ENCODE measurements at places on chromosomes 2 and 18. TPM values are rescaled to one million over a fixed set of nuclear protein-coding genes. Genes with fewer than 3 reads are reported as not detected.
A peak's percentile ranks its signal among the peaks of the same experiment; 100 is the strongest.

- H3K36me3 ChIP-seq, result no peaks in the 10 kb centered on the region
- DNase-seq, result no peak
- no peaks in the 10 kb centered on the region for H3K4me1 ChIP-seq
- no peak overlapping the region for H3K27ac ChIP-seq
Measured at GRCh38 chr2:203656522-203657287, 49.7 kb upstream of the CD28 start.

DNA sequence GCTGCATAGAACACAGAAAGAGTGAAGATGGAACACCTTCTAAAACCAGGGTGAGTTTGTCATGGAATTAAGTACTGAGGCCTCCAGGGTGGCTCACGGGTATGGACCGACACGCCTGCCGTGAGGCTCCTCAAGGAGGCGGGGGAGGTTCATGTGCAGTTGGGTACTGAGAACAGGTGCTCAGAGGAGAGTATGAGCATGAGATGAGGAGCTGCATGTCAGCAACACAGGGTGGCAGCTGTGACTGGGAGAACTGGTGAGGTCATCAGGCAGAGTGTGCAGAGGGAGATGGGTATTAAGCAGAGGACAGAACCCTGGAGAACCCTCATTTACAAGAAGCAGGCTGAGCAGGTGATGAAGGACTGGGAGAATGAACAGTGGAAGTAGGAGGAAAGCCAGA lies 63.2 kb upstream of the KLHL29 start:
- no peaks in the 10 kb centered on the region for H3K36me3 ChIP-seq
- DNase-seq, result no peak
- H3K27me3 ChIP-seq, result no peaks in the 10 kb centered on the region
- no peaks in the 10 kb centered on the region for H3K4me1 ChIP-seq
- H3K27ac ChIP-seq, result no peak overlapping the region

Gene PLEK
- not detected for total RNA-seq

GRCh38 chr2:233846387-233847247 lies 7.7 kb downstream of the HJURP start:
- no peak overlapping the region for H3K4me3 ChIP-seq
- H3K4me1 ChIP-seq, result peaks cover 7% of the 10 kb centered on the region
- no peaks in the 10 kb centered on the region for H3K27me3 ChIP-seq
- no peak for DNase-seq

- H3K4me3 ChIP-seq, result peak overlapping the region; percentile 34
- H3K4me1 ChIP-seq, result peaks cover 41% of the 10 kb centered on the region
- peaks cover 41% of the 10 kb centered on the region for H3K27me3 ChIP-seq
- DNase-seq, result no peak
Measured at GRCh38 chr2:120344214-120344975, 1.5 kb upstream of the INHBB start.

GRCh38 chr2:74851191-74851566 lies 17.3 kb downstream of the HK2 start:
- peaks cover 9% of the 10 kb centered on the region for H3K36me3 ChIP-seq
- no peaks in the 10 kb centered on the region for H3K27me3 ChIP-seq
- H3K27ac ChIP-seq, result no peak overlapping the region
- peaks cover 8% of the 10 kb centered on the region for H3K4me1 ChIP-seq
- DNase-seq, result no peak
- no peak overlapping the region for H3K4me3 ChIP-seq

DNA sequence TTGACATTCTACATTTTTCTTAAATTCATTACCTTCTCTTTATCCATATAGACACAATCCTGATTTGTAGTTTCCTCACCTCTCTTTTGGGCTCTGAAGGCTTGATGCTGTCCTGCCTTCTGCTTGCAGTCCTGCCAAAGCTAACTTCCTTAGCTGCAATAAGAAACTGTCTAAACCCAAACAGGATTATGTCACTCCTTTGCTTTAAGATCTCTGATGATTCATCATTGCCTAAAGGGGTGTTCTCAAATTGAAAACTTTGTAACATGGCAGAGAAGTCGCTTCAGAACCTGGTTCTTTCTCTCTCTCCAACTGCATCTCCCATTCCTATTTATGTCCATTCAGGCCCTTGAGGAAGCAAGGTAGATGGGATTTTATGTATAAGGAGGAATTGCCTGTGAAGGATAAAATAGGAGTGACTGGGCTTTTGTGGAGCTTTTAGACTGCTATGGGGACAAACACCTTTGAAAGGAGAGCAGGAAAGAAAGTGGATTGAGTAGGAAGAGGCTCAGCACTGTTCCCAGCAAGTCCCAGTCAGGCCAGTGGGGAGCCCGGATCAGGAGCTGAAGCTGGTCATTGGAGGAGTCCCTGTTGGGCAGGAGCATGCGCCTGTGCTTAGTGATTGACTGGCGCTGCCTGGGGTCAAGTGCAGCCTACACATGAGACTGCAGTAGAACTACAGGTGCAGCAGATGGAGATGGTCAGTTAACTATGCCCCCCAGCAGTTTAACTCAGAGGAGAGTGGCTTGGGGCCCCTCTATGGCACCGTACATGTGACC lies 390.6 kb downstream of the CTNNA2 start:
- H3K4me1 ChIP-seq, result no peaks in the 10 kb centered on the region
- H3K27me3 ChIP-seq, result 0 out of 2 replicates have a peak, but pooled peaks cover 5% of the 10 kb centered on the region
- H3K4me3 ChIP-seq, result no peak overlapping the region
- H3K36me3 ChIP-seq, result no peaks in the 10 kb centered on the region

Gene SCN7A
- not detected for total RNA-seq

- no peak for DNase-seq
- H3K27me3 ChIP-seq, result 0 out of 2 replicates have a peak, but pooled peaks cover 3% of the 10 kb centered on the region
- no peaks in the 10 kb centered on the region for H3K36me3 ChIP-seq
- no peak overlapping the region for H3K27ac ChIP-seq
- H3K4me3 ChIP-seq, result no peak overlapping the region
- no peaks in the 10 kb centered on the region for H3K4me1 ChIP-seq
Measured at GRCh38 chr2:66607152-66607551, 172.2 kb downstream of the MEIS1 start.

Gene TNFRSF11A
- total RNA-seq, result not detected

DNA sequence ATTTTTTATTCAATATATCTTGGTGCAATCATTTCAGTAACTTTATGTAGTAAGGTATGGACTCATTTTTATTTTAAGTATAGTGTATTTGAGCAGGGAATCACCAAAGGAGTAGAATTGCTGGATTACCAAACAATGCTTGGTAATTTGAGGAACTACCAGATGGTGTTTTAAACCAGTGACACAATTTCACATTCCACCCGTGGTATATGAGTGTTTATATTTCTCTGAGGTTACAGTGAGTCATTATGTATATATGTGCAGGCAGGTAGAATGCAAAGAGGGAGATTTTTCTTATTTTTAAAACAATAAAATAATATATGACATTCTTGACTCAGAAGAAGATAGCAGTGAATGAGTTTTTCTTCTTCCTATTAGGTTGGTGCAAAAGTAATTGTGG lies 596.9 kb downstream of the DCC start:
- no peak for DNase-seq
- H3K4me1 ChIP-seq, result no peaks in the 10 kb centered on the region
- H3K36me3 ChIP-seq, result no peaks in the 10 kb centered on the region
- no peak overlapping the region for H3K27ac ChIP-seq

- H3K4me1 ChIP-seq, result no peaks in the 10 kb centered on the region
- peaks cover 11% of the 10 kb centered on the region for H3K36me3 ChIP-seq
- no peak for DNase-seq
- no peak overlapping the region for H3K4me3 ChIP-seq
- H3K27ac ChIP-seq, result no peak overlapping the region
Measured at GRCh38 chr2:172600557-172601008, 44.7 kb downstream of the PDK1 start.

DNA sequence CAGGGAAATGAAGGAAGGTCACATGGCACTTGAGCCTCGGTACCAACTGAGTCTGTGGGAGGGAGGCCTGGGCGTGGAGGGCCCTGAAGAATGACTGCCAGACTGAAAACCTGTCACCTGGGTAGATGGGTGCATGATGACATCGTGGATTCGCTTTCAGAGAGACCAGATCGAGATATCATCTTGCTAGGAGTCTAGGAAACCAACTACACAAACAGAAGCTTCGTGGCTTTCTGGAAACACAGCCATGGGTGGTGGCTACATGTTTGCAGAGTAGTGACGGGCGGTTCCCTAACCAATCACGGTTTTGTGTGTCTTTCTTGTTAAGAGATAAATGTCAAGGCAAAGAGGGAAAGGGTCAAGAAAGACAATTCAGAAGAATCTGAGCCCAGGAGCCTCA lies 155.0 kb downstream of the EIPR1 start:
- H3K4me1 ChIP-seq, result no peaks in the 10 kb centered on the region
- no peak for DNase-seq
- H3K27me3 ChIP-seq, result no peaks in the 10 kb centered on the region
- no peak overlapping the region for H3K4me3 ChIP-seq
- no peak overlapping the region for H3K27ac ChIP-seq
- no peaks in the 10 kb centered on the region for H3K36me3 ChIP-seq

Gene FOXD4L1
- total RNA-seq, result not detected

- peaks cover 4% of the 10 kb centered on the region for H3K27me3 ChIP-seq
- H3K4me3 ChIP-seq, result no peak overlapping the region
- DNase-seq, result no peak
Measured at GRCh38 chr2:60509066-60509465, 44.4 kb downstream of the BCL11A start.

Gene ALPG
- total RNA-seq, result 0.03 TPM

- peak overlapping the region; percentile 91 for H3K27ac ChIP-seq
- no peak for DNase-seq
- no peak overlapping the region for H3K4me3 ChIP-seq
- H3K36me3 ChIP-seq, result no peaks in the 10 kb centered on the region
- H3K4me1 ChIP-seq, result peaks cover 46% of the 10 kb centered on the region
Measured at GRCh38 chr2:84805250-84805958, 75.5 kb downstream of the TRABD2A start.

Gene LIMS4
- 2.7 TPM for total RNA-seq

DNA sequence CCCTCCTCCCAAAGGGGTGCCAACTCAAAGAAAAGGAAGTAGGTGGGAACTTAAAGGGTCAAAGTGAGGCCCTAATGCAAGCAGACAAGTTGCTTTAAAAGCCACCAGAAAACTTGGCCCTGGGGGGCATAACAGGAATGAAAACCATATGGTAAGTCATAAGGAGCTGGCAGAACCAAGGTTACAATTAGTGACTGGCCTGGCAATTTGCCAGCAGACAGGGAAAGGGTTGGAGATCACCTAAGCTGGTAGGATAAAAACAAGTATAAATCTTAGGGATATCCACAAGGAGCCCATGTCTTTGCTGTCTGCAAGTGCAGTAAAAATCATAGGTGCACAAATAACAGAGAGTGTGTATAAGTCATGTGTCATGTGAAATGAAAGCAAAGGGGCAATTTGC lies 256.7 kb upstream of the LRRTM4 start:
- no peak overlapping the region for H3K27ac ChIP-seq
- DNase-seq, result no peak
- no peaks in the 10 kb centered on the region for H3K36me3 ChIP-seq
- H3K4me1 ChIP-seq, result no peaks in the 10 kb centered on the region

Gene SALL3
- total RNA-seq, result not detected

DNA sequence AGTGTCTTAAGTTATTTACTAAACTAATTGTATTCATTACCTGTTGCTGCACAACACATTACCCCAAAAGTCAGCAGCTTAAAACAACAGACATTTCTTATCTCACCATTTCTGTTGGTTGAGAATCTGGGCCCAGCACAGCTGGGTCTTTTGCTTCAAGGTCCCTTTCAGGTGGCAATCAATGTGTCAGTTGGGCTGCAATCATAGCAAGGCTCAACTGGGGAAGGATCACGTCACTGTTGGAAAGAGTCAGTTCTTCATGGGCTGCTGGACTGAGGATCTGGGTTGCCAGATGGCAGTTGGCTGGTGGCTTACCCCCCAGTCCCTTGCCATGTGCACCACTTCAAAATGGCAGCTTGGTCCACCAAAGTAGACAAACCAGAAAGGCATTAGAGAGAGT lies 261.2 kb downstream of the SUCLG1 start:
- H3K27ac ChIP-seq, result no peak overlapping the region
- no peaks in the 10 kb centered on the region for H3K4me1 ChIP-seq
- H3K4me3 ChIP-seq, result no peak overlapping the region

GRCh38 chr2:230592775-230593174 lies 119.9 kb upstream of the CAB39 start:
- H3K4me3 ChIP-seq, result no peak overlapping the region
- H3K27ac ChIP-seq, result no peak overlapping the region
- no peaks in the 10 kb centered on the region for H3K36me3 ChIP-seq

DNA sequence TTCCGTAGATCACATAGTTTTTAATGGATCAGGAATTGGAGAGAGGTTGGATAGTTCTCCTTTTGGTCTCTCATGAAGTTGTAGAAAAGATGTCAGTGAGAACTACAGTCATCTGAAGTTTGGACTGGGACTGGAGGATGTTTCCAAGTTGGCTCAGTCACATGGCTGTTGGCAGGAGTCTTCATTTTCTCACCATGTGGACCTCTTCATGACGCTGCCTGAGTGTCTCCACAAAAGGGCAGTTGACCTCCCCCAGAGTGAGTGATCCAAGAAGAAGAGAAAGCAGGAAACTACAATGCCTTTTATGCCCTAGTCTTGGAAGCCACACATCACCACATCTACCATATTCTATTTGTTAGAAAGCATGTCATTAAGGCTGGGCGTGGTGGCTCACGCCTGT lies 171.7 kb downstream of the EPHA4 start:
- DNase-seq, result no peak
- H3K36me3 ChIP-seq, result no peaks in the 10 kb centered on the region
- no peak overlapping the region for H3K4me3 ChIP-seq
- H3K27me3 ChIP-seq, result no peaks in the 10 kb centered on the region

Gene KLHL14
- total RNA-seq, result not detected

DNA sequence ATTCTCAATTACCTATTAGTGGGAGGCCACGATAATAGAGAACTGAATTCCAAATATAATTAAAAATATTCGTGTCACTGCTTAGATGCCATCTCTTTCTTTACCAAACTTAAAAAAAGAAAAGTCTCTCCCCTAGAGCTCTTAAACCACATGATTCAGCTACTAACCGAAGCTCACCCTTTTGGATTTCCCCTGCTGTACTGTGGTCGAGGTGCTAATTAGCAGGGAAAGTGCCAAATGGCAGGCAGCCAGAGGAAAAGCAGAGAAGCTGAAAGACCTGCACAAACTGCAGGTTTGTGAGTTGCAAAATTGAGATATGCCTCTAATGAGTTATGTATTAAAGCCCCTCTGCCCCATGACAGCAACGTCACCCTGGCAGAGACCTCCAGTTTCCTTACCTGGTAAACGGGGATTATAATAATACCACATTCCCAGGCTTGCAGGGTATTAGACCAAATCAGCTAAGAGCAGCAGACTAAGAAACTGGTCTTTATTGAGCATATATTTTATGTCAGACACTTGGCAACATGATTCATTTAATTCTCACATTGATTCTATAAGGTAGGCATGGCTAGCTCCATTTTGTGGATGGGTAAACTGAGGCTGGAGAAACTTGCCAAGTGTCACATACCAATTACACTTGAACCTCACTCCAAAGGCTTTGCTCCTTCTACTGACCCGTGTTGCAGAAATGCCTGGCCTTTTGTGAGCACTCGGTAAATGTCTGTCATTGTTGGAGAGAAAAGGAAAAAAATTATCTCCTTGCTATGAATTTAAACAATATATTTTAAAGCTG lies 259.7 kb downstream of the LPIN1 start:
- H3K4me1 ChIP-seq, result peaks cover 42% of the 10 kb centered on the region
- H3K36me3 ChIP-seq, result no peaks in the 10 kb centered on the region
- DNase-seq, result peak; percentile 55
- H3K4me3 ChIP-seq, result no peak overlapping the region
- peak overlapping the region; percentile 44 for H3K27ac ChIP-seq

All from SJSA1 (cell line).